ENCODE measurements at places on chromosomes 3 and 15.

- no peak for ATAC-seq
Measured at GRCh38 chr3:52028572-52028971, 27.8 kb downstream of the DUSP7 start.

DNA sequence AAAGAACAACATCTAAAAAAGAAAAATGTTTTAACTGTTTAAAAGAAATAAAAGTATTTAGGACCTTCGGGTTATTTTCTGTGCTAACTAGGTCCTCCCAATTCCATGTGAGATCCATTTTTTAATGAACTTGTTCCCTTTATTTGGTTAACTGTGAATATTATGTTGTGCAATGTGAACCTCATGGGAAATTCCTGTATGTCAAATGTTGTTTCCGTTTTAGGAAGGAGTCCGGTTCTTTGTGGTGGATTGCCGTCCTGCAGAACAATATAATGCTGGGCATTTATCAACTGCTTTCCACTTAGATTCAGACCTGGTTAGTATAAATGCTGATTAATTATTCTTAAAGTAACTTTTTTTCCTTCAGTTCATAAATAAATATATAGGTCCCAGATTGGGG is 35.5 kb upstream of the NIT2 start:
- no peak for ATAC-seq

DNA sequence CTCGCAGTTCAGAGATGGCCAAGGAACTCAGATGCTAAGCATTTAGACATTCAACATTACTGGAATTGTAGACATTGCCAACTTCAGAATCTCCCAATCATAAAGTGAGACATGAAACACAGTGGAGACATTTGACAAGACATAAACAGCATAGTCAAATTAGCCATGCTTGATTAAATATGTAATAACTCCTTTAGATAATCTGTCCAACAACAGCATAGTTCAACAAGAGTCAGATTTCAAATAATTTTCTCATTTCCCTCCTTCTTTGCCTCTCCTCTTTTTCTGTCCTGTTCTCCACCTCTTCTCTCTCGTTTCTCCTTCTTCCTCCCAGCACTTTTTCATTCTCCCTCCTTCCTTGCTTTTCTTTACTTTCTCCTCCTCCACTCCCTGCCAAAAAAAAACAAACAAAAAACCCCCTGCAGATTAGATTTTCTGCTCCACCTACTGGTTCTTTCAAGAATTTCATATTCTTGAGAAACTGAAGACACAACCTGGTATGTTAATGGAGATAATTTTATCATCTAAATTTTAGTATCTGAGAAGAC is 20.2 kb downstream of the CPOX start:
- no peak for ATAC-seq

DNA sequence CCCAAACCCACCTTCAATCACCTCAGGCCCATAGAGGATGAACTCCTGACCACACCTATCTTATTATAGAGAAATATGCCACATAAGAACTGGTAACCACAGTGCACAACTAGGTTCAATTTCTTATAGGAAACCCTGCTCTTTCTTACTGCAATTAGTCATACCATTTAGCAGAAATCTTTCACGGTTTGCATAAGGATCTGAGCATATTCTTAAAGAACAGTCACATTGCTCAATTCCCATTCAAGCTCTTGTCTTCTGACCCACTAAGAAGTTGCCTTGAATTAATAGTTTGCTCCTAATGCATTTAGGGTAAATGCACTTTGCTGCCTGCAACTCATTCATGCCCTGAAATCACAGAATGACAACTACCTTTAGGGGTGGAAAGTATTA is 9.2 kb downstream of the ERC2 start:
- no peak for ATAC-seq

GRCh38 chr15:86237111-86237500 is 157.4 kb downstream of the AGBL1 start:
- ATAC-seq, result no peak

- no peak for ATAC-seq
Measured at GRCh38 chr3:110940055-110940454, 131.6 kb upstream of the NECTIN3 start.

DNA sequence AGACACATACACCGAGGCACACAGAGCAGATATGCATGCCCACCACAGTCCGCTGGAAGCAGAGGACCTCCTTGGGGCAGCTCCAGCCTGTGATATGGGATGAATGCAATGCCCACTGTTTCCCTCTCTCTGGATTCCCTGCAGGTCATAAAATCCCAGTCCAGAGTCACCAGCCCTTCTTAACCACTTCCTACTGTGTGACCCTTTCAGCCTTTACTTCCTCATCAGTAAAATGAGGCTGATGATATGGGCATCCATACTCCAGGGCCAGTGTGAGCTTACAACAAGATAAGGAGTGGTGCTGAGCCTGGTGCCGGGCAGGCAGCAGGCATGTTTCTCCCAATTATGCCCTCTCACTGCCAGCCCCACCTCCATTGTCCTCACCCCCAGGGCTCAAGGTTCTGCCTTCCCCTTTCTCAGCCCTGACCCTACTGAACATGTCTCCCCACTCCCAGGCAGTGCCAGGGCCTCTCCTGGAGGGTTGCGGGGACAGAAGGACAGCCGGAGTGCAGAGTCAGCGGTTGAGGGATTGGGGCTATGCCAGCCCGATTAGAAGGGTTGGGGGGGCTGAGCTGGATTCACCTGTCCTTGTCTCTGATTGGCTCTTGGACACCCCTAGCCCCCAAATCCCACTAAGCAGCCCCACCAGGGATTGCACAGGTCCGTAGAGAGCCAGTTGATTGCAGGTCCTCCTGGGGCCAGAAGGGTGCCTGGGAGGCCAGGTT is at the start of gene GNAT1:
Gene GNAT1 (plus strand): TSS at position 675 of the 725 bp plus-strand sequence. CDS start 116 bp downstream, outside the sequence.
- ATAC-seq, result no peak

GRCh38 chr3:180749322-180749721 is 70.0 kb upstream of the CCDC39 start:
- ATAC-seq, result no peak

DNA sequence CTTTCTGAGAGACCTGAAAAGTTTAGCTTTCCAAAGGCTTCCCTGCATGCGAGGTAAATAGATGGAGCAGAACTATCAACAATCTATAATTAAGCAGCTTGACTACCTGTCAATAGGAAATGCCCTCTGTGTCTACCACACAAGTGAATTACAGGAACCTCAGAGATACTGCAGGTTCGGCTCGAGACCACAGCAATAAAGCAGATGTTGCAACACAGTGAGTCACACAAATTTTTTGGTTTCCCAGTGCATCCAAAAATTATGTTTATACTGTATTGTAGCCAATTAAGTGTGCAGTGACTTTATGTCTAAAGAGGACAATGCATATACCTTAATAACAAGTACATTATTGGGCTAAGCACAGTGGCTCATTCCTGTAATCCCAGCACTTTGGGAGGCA is 252.0 kb downstream of the UBE2E2 start:
- ATAC-seq, result no peak

GRCh38 chr15:50298340-50298739 is 32.8 kb upstream of the HDC start:
- ATAC-seq, result no peak

GRCh38 chr3:132503559-132503958 is 86.3 kb downstream of the DNAJC13 start:
- ATAC-seq, result no peak

- no peak for ATAC-seq
Measured at GRCh38 chr3:23711916-23712494, 93.8 kb upstream of the UBE2E1 start.

DNA sequence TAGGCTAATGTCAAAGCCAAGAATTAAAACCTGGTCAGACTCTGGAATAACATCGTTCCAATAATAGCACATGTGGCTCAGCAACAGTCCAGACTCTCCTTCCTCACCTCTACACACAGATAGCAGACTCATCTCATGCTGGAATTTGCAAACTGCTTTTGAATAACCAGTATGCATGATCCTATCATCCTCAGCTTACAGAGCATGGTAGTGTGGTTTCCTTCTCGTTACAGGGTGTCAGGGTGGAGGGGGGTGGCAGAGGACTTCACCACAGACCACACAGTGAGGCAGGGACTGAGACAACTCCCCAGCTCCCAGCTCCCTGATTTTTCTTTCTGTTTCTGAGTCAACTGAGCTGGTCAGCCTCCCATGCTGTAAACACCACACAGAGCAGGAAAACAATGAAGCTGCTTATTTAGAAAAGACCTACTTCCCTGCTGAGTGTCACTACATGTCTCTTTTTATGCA is 101.6 kb downstream of the RPL22L1 start:
- no peak for ATAC-seq

GRCh38 chr3:112813016-112813415 is 33.6 kb downstream of the CD200R1L start:
- no peak for ATAC-seq

- no peak for ATAC-seq
Measured at GRCh38 chr3:44289882-44290462, 48.3 kb downstream of the TOPAZ1 start.

GRCh38 chr15:34376856-34377255 is 9.9 kb upstream of the LPCAT4 start:
- ATAC-seq, result no peak

GRCh38 chr3:138457863-138458735 is 23.7 kb downstream of the ESYT3 start:
- no peak for ATAC-seq

DNA sequence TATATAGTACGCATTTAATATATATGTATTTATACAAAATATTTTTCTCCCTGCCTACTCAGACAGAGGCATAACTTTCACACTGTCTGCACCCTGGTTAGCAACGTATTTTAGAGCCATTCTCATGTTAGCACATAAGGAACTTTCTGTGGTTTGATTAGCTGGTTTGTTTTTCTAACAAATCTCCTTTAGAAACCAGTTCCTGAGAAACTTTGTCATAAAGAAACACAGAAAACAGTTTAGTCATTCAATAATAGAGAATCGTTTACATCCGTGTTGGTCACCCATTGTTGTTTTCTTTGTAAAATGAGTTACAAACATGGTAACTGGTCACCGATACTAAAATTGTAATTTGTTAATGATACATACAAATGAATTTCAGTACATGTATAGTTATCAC is 5.9 kb upstream of the NGRN start:
- ATAC-seq, result no peak

DNA sequence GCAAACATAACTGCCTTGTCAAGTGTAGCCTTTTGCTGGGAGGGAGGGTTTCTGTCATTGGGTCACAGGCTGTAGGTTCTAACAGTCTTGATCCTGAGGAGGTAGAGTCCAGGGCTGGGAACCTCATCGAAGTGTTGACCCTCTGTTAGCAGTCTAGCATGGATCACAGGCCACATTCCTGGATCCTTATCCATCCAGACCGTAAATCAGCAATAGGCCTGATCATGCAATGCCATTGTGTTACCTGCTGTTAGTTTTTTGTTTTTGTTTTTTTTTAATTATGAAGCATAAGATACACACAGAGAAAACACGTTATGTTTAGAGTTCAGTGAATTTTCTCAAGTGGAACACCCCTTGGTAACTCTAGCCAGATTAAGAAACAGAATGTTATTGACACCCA is 282.0 kb upstream of the TPM1 start:
- no peak for ATAC-seq

GRCh38 chr3:186368717-186369116 is 6.7 kb upstream of the DGKG start:
- ATAC-seq, result no peak

- ATAC-seq, result no peak
Measured at GRCh38 chr15:99429681-99430081, 136.1 kb upstream of the MEF2A start.

GRCh38 chr15:66598095-66598815 is 32.5 kb upstream of the LCTL start:
- no peak for ATAC-seq

DNA sequence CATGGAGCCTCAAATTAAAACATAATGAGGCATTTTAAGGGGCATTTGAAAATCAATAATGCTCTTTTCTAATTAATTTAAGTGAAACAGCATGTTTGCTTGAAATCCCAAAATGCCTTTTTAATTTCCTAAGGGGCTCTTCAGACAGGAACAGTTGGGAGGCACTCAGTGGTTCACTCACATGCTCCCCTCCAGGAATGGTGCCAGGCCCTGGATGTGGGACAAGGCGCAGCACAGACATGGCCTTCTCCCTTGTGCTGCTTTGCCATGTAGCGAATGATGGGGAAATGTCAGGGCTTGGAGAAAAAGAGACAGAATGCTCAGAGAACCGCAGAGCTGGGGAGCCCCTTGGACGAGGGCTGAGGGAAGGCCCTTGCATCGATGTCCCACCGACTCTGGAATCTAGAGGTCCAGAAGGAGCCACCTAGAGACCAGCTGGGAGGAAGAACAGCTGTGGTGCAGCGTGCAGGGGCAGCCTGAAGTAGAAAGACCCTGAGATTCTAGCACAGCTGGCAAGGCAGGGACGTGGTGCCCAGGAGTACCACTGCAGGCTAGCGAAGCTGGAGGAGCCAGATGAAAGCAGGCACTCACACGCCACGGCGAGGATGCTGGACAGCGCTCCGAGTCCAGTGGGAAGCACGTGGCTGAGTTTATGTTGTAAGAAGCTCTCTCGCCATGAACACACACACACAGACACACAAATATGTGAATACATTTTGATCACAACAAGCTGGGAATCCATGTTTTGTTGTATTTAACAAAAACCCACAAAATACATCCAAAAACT is 27.0 kb downstream of the NSMCE3 start:
- ATAC-seq, result no peak

DNA sequence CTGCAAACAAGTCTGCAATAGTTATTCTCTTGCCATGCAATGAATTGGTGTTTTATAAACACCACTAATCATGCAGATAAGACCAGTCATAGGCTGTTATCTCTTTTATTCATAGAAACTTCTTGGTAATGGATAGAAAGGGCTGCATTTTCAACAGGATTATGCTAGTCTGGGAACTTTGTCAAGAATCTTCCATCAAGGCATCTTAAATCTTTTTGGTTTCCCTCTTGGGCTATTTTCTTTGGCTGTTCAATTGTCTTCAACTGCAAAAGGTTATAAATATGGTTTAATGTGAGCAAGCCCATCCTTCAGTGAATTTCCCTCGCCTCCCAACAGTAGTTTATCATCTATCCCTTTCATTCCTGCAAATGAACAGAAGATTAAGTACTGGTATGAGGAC is 59.0 kb upstream of the MINAR1 start:
- ATAC-seq, result no peak

DNA sequence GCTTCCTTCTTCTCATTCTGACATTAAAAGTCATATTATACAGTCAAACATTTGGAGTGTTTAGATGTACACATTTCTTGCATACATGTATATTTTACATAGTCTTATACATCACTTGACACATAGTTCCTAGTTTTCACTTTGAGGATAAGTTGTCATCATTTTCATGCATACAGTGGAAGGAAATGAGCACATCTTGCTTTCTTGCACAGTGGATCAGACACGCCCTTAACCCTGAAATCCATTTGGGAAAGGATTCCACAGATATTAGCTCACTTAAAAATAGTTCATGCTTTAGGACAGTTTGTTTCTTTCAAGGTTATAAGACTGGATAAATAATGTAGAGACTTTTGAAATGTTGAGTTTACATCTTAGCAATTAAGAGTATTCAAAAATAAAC is 148.6 kb upstream of the MME start:
- ATAC-seq, result no peak

GRCh38 chr3:17047894-17048293 is 163.1 kb downstream of the PLCL2 start:
- ATAC-seq, result no peak

DNA sequence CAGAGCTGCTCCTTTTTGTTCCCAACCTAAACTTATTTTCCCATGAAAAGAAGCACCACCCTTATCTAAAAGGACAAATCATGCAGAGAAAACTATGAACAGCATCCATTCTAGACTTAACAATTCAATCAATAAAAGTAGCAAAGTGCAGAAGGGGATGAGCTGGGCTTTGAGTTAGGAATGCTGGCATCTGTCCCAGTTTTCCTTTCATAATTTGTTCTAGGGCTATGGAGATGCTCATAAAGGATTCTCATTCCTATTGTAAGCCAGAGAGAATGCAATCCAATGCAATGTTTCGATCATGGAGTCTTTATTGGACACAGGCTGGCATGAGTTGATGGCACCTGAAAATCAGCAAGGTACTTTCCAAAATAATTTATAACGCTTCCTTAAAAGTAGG is 330.6 kb downstream of the VPS13C start:
- no peak for ATAC-seq

All from activated CD4-positive, CD25-positive, alpha-beta regulatory T cell treated with anti-CD3 and anti-CD28 coated beads, Interleukin-2, amount 50 U/mL, for 24 hours (primary cell).